ENCODE measurements at places on chromosomes 6 and 20. TPM values are rescaled to one million over a fixed set of nuclear protein-coding genes. Genes with fewer than 3 reads are reported as not detected.
A peak's percentile ranks its signal among the peaks of the same experiment; 100 is the strongest.

DNA sequence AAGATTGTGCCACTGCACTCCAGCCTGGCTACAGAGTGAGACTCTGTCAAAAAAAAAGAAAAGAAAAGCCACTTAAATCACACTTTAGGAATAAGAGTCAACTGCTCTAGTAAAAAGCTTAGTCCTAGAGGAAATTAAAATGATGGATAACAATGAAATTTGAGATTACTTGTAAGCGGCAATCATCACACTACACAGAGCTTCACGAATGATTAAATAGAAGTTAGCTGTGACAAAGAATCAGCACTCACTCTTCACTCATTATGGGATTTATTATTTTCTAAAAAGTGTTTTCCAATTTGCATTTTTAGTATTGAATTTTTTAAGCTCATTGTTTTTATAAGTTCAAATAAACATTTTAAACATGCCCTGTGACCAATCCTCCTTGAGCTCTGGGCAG is 718.0 kb downstream of the UTRN start:
- no peak for DNase-seq

- no peak for DNase-seq
Measured at GRCh38 chr20:62989201-62989601, 17.6 kb downstream of the BHLHE23 start.

DNA sequence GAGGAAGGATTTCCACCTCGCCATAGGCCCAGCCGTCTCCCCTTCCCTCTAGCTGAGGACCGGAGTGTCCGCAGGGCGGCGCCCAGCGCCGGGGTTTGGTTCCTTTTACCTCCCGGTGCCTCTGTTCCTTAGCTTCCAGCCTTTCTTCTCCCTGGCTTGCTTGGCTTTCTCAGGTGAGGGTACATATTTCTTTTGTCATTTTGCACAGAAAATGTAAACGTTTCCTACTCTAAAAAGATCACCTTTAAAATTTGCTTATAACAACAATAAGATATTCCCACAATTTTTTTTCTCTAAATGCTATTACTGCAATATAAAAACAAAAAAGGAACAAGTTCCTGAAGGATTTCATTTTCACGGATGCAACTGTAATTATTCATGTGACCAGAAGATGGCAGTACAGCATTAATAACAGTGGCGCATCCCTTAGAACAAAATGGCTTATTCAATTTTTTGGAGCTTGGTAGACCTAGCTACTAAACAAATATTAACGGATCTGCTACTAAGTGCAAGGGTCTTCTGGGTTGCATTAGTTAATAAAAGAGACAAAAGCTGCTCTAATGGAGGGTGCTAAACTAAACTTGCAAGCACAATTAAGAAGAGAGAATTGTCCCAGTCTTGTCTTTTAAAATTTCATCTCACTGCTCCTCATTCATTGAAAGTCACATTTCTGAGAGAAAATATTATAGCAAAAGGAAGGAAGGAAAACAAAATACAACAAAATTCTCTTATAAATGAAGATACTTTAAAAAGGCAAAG is 172.9 kb downstream of the ADGRG6 start:
- DNase-seq, result peak; percentile 72

GRCh38 chr20:51985013-51985415 is 182.7 kb upstream of the SALL4 start:
- peak; percentile 97 for DNase-seq

GRCh38 chr6:118621799-118622470 is 29.5 kb downstream of the CEP85L start:
- no peak for DNase-seq

Gene EYA4
- 0.17 TPM for total RNA-seq
